Right lobe of liver (tissue), 6 donors: ENCODE measurements at places on chromosomes 1 and 21. TPM values are rescaled to one million over a fixed set of nuclear protein-coding genes. Genes with fewer than 3 reads are reported as not detected.

GRCh38 chr1:185574139-185574875, 159.9 kb upstream of the HMCN1 start:
- H3K27me3 ChIP-seq, result no peaks in the 10 kb centered on the region
- no peak for DNase-seq
- H3K27ac ChIP-seq, result no peak overlapping the region
- H3K4me1 ChIP-seq, result peaks cover 8% of the 10 kb centered on the region
- H3K36me3 ChIP-seq, result no peaks in the 10 kb centered on the region
- H3K4me3 ChIP-seq, result no peak overlapping the region

- H3K27me3 ChIP-seq, result no peaks in the 10 kb centered on the region
- H3K4me1 ChIP-seq, result no peaks in the 10 kb centered on the region
- DNase-seq, result no peak
- H3K36me3 ChIP-seq, result no peaks in the 10 kb centered on the region
- peak overlapping the region; percentile 77 for H3K27ac ChIP-seq
Observed at GRCh38 chr1:93042187-93043056, 36.7 kb upstream of the MTF2 start.

- no peak for DNase-seq
- no peaks in the 10 kb centered on the region for H3K27me3 ChIP-seq
- no peak overlapping the region for H3K27ac ChIP-seq
- no peaks in the 10 kb centered on the region for H3K4me1 ChIP-seq
- H3K4me3 ChIP-seq, result no peak overlapping the region
Observed at GRCh38 chr1:20052386-20052785, 17.6 kb upstream of the PLA2G5 start.

DNA sequence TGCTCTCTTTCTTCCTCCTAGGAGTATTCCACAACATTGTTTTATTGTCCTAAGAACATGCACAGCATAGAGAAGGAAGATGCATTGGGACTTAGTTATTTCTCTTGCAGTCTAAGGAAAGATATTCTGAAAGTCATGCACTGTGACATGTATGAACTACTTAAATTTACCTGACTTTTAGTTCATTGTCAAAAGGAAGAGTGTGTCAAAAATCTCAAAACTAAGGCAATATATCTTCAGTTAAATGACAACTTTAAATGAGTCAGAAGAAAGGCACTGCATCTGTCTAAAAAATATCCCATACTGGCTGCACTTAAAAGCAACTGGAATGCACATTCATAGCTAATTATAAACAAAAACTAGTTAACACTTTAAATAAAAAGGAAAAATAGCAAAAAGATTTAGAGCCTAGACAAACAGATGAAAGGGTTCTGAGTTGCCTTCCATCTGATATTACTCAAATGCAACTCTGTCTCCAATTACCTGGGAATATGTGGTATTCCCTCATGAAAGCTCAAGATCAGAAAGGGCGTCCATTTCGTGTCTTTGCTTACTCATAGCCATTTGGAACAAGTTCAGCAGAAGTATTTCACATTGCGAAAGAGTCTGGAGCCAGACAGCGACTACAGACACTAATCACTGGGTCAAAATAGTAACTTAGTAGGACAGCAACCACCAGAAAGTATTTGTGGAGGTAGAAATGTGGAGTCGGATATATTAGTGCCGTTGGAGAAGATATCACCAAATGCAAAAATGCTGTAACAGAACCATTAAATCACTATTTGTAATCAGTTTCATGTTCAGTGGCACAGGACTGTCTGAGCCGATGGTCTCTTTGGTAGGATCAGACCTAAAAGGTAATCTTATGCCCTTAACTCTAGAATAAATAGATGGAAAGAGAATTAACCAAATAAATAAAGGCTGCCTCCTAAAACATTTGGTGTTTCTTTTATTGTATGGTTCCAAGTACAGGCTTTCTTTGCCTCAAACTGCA, 225.7 kb downstream of the GREM2 start:
- H3K36me3 ChIP-seq, result no peaks in the 10 kb centered on the region
- no peak for DNase-seq
- H3K27ac ChIP-seq, result no peak overlapping the region
- H3K4me3 ChIP-seq, result no peak overlapping the region

Gene KCNQ4
- 0.18 TPM for total RNA-seq

GRCh38 chr1:186683652-186684410, 3.6 kb upstream of the PTGS2 start:
- no peaks in the 10 kb centered on the region for H3K4me1 ChIP-seq
- H3K4me3 ChIP-seq, result no peak overlapping the region
- no peak for DNase-seq
- H3K36me3 ChIP-seq, result no peaks in the 10 kb centered on the region
- no peak overlapping the region for H3K27ac ChIP-seq

Gene CAMTA1
- total RNA-seq, result 35.2 TPM

DNA sequence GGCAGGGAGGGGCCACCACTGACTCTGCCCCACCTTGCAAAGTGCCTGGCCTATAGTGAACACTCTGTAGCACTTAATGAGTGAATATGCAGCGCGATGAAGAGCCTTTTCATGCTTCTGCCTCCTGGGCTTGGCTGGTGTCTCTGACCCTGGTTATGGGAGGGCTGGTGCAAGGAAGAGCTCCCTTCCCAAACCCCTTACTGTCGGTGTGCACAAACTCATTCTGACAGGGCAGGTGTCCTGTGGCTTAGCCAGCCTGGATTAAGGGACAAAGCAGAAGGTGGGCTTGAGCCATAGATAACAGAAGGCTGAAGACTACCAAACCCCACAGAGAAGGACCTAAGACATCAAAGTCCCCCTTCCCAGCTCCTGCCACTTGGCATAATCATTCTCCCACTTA, 2.0 kb upstream of the NCMAP start:
- DNase-seq, result no peak
- peaks cover 31% of the 10 kb centered on the region for H3K4me1 ChIP-seq
- no peaks in the 10 kb centered on the region for H3K27me3 ChIP-seq
- H3K4me3 ChIP-seq, result no peak overlapping the region
- no peaks in the 10 kb centered on the region for H3K36me3 ChIP-seq
- no peak overlapping the region for H3K27ac ChIP-seq

- no peaks in the 10 kb centered on the region for H3K36me3 ChIP-seq
- H3K27me3 ChIP-seq, result no peaks in the 10 kb centered on the region
- H3K27ac ChIP-seq, result no peak overlapping the region
- H3K4me1 ChIP-seq, result no peaks in the 10 kb centered on the region
- DNase-seq, result no peak
Observed at GRCh38 chr21:27648560-27648959, 681.7 kb upstream of the ADAMTS5 start.

GRCh38 chr1:26910343-26911160, 3.2 kb downstream of the NR0B2 start:
- no peaks in the 10 kb centered on the region for H3K4me1 ChIP-seq
- peak overlapping the region; percentile 80 for H3K4me3 ChIP-seq
- H3K27me3 ChIP-seq, result no peaks in the 10 kb centered on the region
- no peak overlapping the region for H3K27ac ChIP-seq
- H3K36me3 ChIP-seq, result peaks cover 16% of the 10 kb centered on the region
- peak; percentile 47 for DNase-seq

Gene NBPF10
- 1.7 TPM for total RNA-seq

Gene CFAP141
- not detected for total RNA-seq

Gene PAPPA2
- 3.1 TPM for total RNA-seq

Gene RIPPLY3
- 0.18 TPM for total RNA-seq

GRCh38 chr1:48093696-48094528, 96.7 kb upstream of the TRABD2B start:
- no peaks in the 10 kb centered on the region for H3K27me3 ChIP-seq
- no peak overlapping the region for H3K27ac ChIP-seq
- no peak overlapping the region for H3K4me3 ChIP-seq
- H3K4me1 ChIP-seq, result no peaks in the 10 kb centered on the region
- peak; percentile 79 for DNase-seq
- no peaks in the 10 kb centered on the region for H3K36me3 ChIP-seq

Gene UBE2J2
- total RNA-seq, result 28.0 TPM

Gene XPR1
- total RNA-seq, result 9.1 TPM

Gene CRYAA
- total RNA-seq, result not detected

DNA sequence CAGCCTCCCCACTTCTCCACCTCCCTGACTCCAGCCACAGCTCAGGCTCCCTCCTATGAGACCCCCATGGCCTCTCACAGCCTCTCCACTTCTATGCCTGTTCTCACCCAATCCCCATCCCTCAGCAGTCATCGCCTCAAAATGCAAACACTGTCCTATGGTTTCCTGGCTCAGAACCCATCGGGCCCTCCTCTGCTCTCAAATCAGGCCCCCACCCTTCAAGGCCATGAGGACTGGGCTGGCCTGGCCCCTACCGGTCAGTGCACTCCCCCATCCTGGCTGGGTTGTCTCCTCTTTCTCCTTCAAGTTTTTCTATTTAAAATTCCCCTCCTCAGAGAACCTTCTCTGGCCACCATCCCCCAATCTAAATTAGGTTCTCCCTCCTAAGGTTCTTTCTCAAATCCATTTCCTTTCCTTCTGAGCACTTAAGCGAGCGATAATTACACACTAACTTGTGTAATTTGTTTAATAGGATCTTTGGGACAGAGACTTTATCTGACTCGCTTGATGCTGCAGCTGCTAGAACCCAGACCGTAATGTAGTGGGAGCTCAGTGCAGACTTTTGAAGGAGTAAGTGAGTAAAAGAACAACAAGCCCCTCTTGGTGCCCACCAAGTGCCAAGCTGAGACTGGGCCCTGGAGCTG, 347.2 kb downstream of the MATN1 start:
- no peak for DNase-seq
- H3K27me3 ChIP-seq, result no peaks in the 10 kb centered on the region
- no peaks in the 10 kb centered on the region for H3K36me3 ChIP-seq
- no peak overlapping the region for H3K4me3 ChIP-seq
- H3K4me1 ChIP-seq, result no peaks in the 10 kb centered on the region

Gene BARHL2
- total RNA-seq, result not detected

DNA sequence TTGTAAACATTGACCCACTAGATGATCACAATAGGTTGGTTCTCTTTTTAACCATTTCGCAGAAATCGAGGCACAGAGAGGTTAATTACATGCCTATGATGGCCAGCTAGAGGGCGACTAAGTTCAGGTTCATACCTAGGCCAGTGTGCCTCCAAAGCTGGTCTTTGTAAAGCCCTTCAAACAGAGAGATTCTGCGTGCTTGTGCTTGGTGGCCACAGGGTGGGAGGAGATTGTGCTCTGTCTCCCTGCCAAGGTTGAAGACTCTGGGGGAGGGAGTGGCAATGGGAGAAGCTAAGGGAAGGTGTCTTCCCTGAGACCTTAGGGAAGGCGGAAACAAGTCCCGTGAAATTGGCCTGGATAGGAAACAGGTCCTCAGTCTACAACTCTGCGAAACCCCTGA, 59.1 kb upstream of the RBM15 start:
- DNase-seq, result no peak
- no peaks in the 10 kb centered on the region for H3K36me3 ChIP-seq
- no peak overlapping the region for H3K27ac ChIP-seq
- no peak overlapping the region for H3K4me3 ChIP-seq
- no peaks in the 10 kb centered on the region for H3K27me3 ChIP-seq
- no peaks in the 10 kb centered on the region for H3K4me1 ChIP-seq

Gene DESI2
- 10.4 TPM for total RNA-seq

Gene NDUFS5
- total RNA-seq, result 352 TPM

GRCh38 chr21:28342212-28342810, 650.4 kb downstream of the LTN1 start:
- H3K27ac ChIP-seq, result no peak overlapping the region
- no peaks in the 10 kb centered on the region for H3K27me3 ChIP-seq
- peaks cover 14% of the 10 kb centered on the region for H3K4me1 ChIP-seq
- DNase-seq, result no peak
- no peak overlapping the region for H3K4me3 ChIP-seq

- H3K27me3 ChIP-seq, result peaks cover 4% of the 10 kb centered on the region
- no peak overlapping the region for H3K4me3 ChIP-seq
- H3K4me1 ChIP-seq, result no peaks in the 10 kb centered on the region
- DNase-seq, result no peak
- H3K27ac ChIP-seq, result no peak overlapping the region
Observed at GRCh38 chr1:22318279-22318981, 133.2 kb upstream of the ZBTB40 start.
